Suprapubic skin (tissue), 4 donors: ENCODE measurements at places on chromosomes 12 and 14.

DNA sequence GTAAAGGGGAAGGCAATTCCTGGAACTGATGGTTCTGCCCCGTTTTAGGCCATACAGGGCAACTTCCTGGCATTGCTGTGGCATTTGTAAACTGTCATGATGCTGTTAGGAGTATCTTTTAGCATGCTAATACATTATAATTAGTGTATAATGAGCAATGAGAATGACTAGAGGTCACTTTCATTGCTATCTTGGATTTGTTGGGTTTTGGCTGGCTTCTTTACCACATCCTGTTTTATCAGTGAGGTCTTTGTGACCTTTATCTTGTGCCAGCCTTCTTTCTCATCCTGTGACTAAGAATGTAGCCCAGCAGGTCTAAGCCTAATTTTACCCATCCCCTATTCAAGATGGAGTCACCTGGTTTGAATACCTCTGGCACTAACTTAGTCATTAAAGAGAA, 51.2 kb downstream of the TESPA1 start:
- H3K4me3 ChIP-seq: no peak overlapping the region
- peaks cover 17% of the 10 kb centered on the region for H3K4me1 ChIP-seq
- H3K27ac ChIP-seq: no peak overlapping the region
- H3K36me3 ChIP-seq: no peaks in the 10 kb centered on the region
- no peaks in the 10 kb centered on the region for H3K27me3 ChIP-seq

DNA sequence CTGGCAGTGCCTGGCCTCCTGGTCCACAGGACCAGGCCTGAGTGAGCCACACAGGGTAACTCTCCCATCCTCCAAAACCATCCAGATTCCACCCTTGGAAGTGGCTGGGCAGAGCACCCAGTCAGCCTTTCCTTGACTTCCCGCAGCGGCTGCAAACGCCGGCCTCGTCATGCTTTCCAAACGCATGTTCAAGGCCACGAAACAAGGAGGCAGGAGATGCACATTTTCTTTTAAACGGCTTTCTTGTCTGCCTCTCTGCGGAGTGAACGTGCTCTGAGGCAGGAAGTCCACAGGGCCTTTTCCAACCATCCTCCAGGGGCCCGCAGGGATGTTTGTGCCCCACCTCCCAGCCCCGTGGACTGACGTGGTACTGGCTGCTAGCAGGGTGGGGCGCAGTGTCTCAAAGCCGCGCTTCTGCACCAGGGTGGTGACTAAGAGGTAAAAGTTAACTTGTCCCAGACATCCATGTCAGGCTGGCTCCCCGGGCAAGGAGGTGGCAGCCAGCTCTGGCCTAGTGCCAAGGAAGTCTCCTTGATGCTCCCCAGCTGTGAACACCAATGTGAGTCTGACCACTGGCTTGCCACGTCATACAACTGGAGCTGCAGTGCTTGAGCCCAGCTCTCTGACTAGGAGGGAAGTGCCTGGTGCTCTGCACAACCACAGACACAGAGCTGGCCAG, 45.0 kb downstream of the KCNA5 start:
- no peaks in the 10 kb centered on the region for H3K4me1 ChIP-seq
- H3K36me3 ChIP-seq: no peaks in the 10 kb centered on the region
- no peak for DNase-seq
- H3K4me3 ChIP-seq: no peak overlapping the region
- no peak overlapping the region for H3K27ac ChIP-seq
- H3K27me3 ChIP-seq: peaks cover 8% of the 10 kb centered on the region

GRCh38 chr14:68335312-68335711, 457.6 kb downstream of the ZFP36L1 start:
- H3K4me1 ChIP-seq: peaks cover 3% of the 10 kb centered on the region
- H3K4me3 ChIP-seq: no peak overlapping the region
- H3K27me3 ChIP-seq: no peaks in the 10 kb centered on the region
- no peak overlapping the region for H3K27ac ChIP-seq

GRCh38 chr12:48907245-48907644, 18.0 kb downstream of the FKBP11 start:
- no peaks in the 10 kb centered on the region for H3K27me3 ChIP-seq
- peaks cover 11% of the 10 kb centered on the region for H3K4me1 ChIP-seq
- H3K4me3 ChIP-seq: no peak overlapping the region
- no peak for DNase-seq
- no peak overlapping the region for H3K27ac ChIP-seq
- no peaks in the 10 kb centered on the region for H3K36me3 ChIP-seq

- no peak overlapping the region for H3K4me3 ChIP-seq
- peaks cover 8% of the 10 kb centered on the region for H3K27me3 ChIP-seq
- DNase-seq: no peak
- H3K27ac ChIP-seq: no peak overlapping the region
- H3K4me1 ChIP-seq: no peaks in the 10 kb centered on the region
Measured at GRCh38 chr14:93645200-93645599, 143.1 kb downstream of the PRIMA1 start.

GRCh38 chr14:75450381-75451276, 22.8 kb downstream of the JDP2 start:
- H3K27ac ChIP-seq: peak overlapping the region; percentile 73
- H3K4me1 ChIP-seq: peaks cover 90% of the 10 kb centered on the region
- no peak overlapping the region for H3K4me3 ChIP-seq
- H3K36me3 ChIP-seq: no peaks in the 10 kb centered on the region

- no peak overlapping the region for H3K27ac ChIP-seq
- H3K4me3 ChIP-seq: no peak overlapping the region
- no peaks in the 10 kb centered on the region for H3K36me3 ChIP-seq
- no peaks in the 10 kb centered on the region for H3K27me3 ChIP-seq
- H3K4me1 ChIP-seq: peaks cover 39% of the 10 kb centered on the region
- no peak for DNase-seq
Measured at GRCh38 chr14:76908834-76909233, 82.6 kb downstream of the LRRC74A start.

DNA sequence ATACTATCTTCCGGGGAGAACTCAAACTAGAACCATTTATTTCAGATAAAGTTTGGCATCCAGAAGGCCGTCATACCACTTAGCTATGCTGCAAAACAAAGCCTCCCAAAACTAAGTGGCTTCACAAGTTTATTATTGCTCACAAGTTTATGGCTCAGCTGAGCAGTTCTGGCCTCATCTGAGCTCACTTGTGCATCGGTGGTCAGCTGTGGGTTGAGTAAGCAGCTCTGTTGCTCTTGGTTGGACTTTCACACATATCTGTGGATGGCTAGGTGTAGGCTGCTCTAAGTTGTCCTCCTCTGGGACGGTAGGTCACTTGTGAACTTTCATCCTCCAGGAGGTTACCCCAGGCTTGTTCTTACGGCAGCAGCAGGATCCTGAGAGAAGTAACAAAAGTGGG, 162.7 kb downstream of the BTG1 start:
- no peaks in the 10 kb centered on the region for H3K36me3 ChIP-seq
- no peak overlapping the region for H3K27ac ChIP-seq
- H3K4me1 ChIP-seq: peaks cover 17% of the 10 kb centered on the region
- no peaks in the 10 kb centered on the region for H3K27me3 ChIP-seq
- DNase-seq: no peak
- no peak overlapping the region for H3K4me3 ChIP-seq

DNA sequence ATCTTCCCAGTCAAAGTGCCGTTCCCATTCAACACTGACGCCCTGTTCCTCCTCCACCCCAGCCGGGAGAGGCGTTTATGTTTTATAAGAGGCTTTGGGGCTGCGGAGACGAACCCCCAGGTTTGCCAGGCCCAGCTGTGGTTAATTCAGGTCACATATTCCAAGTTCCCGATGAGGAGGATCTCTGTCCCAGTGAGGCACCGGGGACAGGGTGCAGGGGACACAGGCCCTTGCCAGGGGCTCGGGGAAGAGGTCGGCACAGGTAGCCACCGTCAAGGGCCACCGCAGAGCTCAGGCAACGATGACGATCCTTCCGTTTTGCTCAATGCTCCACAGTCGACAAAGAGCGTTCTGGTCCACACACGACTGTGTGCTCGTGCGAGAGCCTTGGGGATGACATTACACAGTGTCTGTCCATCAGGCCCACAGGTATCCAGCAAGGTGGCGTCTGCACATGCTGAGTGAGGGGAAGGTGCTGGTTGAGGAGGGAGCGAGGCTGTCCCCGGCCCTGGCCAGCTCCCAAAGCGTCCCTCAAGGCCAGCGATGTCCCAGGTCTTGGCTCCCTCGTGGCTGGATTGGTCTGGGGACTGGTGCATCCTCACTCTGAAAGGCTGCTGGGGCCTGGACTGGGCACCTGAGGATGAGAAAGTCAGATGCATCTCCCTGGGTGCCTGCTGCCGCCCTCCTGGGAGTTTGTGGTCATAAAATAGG, 189.2 kb upstream of the C14orf180 start:
- DNase-seq: peak; percentile 37
- H3K27me3 ChIP-seq: peaks cover 11% of the 10 kb centered on the region
- H3K4me1 ChIP-seq: peaks cover 6% of the 10 kb centered on the region
